ENCODE measurements at places on chromosomes 16 and 17.
A peak's percentile ranks its signal among the peaks of the same experiment; 100 is the strongest.

DNA sequence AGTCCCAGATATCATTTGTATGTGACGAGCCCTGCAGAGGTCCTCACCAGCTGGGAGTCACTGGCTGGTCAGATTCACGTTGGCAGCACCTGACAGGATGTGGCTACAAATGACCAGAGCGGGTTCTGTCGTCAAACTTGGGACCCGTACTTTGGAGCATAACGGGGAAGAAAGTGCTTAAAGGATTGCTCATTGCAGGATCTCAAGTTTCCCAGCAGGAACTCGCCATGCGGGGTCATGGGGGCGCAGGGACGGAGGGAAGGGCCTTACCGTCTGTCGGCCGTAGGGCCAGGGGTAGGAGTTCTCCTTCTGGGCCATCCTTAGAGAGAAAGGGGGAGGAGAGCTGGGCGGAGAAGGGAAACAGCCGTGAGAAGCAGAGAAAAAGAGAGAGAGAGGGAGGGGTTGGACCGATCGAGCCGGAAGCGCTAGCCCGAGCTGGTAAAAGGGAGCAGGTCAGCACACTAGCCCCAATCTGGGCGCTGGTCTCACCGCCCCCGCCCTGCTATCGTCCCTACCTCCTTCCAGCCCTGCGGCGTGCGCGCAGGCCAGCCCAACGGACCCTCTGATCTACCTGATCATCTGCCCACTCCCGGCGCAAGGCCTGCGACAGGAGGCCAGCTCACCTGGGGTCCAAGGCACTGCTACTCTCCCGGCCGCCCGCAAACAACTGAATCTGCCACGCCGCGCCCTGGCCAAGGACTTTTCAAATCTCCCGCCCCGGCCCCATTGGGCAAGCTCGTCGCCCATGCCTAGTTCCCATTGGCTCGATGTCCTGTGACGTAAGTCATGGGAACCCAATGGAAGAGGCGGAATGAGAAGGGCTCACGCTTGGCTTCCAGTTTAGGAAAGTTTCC, at the start of gene AURKB:
AURKB (minus strand) TSS at position 669 of the 854 bp plus-strand sequence; CDS start at position 318, 351 bp downstream.
- DNase-seq = peak; percentile 97

- DNase-seq = no peak
Observed at GRCh38 chr16:31267332-31268032, 7.7 kb downstream of the ITGAM start.

DNA sequence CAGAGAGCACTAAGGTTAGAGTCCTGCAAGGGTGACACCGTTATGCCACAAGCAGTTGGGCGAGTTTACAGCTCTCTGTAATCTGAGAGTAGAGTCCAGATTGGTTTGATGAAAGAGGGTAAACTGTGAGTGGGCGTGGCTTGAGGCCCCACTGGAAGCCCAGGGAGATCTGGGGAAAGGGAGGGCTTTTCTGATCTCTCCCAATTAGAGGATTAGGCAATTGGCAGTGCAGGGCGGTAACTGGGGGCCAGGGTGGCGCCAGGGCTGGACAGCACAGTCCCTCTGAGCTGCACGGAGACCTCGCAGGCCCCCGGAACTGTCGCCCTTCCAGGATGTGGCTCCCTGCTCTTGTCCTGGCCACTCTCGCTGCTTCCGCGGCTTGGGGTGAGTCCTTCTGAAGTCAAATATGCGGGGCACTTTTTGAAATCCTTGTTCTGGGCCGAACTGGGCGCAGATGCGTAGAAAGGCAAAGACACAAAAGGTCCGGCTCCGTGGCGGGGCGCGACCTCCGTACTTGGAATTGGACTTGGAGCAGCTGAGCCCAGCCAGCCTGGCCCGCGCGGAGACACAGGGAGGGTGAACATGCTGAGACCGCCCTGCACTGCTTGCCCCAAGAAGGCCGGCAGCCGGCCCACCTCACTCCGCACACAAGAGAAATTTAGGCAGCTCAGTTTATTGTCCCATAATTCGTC, 72.4 kb downstream of the CES1 start:
- no peak for DNase-seq

GRCh38 chr17:80380555-80381002, 34.4 kb upstream of the ENDOV start:
- no peak for DNase-seq

DNA sequence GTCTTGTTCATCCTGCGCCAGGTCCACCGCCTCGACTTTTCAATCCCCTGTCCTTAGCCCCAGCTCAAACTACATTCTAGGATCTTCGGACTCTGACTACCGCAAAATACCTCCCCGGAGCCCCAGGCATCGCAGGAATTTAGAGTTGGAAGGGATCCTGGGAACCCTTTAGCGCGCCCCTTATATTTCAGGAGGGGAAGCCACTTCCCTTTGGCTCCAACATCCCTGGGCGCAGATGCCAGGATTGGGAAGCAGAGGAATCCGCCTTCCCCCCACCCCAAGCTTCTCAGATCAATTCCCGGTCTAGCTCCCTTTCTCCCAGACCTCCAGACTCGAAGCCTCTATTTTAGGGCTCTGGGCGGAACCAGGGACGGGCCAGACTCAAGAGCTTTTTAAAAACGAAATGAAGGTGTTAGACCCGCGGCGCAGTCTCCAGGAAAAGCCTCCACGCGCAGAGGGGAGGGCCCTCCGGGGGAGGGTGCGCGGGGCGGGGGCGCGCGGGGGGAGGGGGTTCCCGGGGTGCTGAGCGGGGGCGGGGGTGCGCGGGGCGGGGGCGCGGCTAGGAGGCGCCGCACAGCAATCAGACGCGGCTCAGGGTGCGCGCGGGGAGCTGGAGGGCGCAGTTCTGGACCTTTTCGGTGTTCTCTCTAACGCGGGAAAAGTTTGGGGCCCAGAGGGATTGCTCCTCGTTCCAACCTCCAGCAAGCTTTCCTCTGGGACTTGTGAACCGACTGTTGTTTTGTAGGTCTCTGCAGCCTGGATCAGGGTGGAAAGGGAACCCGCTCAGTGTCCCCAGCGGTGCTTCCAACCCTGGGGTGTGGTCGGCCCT, 1.6 kb downstream of the AHSP start:
- DNase-seq = no peak

GRCh38 chr17:47956791-47957590, 692 bp downstream of the PRR15L start:
- DNase-seq = no peak

GRCh38 chr17:15958484-15958854, 13.5 kb downstream of the ADORA2B start:
- no peak for DNase-seq

- no peak for DNase-seq
Observed at GRCh38 chr16:73289232-73289631, 241.3 kb upstream of the ZFHX3 start.
